ENCODE measurements at places on chromosomes 3 and 15.

DNA sequence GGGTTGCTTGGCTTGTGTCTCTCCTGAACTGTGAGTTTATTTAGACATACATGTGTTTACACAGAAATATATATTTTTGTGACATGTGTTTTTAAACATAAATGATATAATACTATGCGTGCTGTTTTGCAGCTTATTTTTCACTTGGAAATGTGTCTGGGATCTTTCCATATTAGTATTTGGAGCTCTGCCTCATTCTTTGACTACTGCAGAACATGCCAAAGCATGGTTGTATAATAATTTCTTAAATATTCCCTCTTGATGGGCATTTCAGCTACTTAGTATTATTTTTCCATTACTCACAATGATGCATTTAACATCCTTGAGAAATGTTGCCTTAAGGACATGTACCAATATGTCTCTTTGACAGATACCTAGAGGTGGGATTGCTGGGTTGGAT is 19.5 kb downstream of the ANAPC13 start:
- DNase-seq = no peak

DNA sequence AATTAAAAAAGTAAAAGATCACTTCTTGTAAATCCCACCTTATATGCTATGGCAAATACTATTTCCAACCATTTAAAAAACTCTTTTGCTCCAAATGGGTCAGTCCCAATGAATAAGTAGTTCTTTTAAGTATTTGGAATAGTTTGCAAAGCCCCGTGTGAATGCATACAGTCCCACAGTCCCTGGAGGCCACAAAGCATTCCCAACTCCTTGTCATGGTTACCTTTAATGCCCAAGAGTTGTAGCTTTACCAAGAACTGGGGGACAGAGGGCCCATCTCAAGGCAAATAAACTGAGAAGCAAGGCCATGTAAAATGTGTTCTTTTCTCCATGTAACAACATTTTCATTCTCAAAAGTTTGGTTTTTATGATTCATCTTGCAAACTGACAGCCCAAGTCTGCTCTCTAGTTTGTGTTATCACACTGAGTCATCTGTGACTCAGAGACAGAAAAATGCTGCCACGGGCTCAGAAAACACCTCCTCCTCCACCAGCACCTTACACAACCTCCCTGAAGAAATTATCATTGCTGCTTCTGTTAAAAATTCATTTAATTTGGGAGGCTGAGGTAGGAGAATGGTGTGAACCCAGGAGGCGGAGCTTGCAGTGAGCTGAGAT is 336.2 kb downstream of the ERC2 start:
- DNase-seq = peak; percentile 29

- no peak for DNase-seq
Measured at GRCh38 chr3:187855131-187855530, 109.9 kb upstream of the BCL6 start.

DNA sequence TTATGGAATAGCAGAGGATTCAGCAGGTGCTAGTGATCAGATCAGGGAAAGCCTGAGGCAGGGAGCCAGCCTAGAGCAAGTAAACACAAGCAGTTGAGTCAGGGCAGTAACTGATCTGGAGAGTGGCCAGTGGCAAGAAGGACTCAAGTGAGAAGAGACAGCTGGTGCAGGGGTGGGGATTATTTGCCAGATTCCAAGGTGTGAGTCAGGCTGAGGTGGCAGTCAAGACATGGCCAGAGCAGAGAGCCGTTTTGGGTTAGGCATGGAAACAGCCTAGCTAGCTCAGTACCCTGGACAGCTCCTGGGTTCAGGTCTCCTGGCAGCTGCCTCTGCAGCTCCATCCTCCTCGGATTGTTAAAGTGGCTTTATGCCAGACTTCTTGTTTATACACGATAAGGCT is 281.9 kb upstream of the ONECUT1 start:
- peak; percentile 20 for DNase-seq

DNA sequence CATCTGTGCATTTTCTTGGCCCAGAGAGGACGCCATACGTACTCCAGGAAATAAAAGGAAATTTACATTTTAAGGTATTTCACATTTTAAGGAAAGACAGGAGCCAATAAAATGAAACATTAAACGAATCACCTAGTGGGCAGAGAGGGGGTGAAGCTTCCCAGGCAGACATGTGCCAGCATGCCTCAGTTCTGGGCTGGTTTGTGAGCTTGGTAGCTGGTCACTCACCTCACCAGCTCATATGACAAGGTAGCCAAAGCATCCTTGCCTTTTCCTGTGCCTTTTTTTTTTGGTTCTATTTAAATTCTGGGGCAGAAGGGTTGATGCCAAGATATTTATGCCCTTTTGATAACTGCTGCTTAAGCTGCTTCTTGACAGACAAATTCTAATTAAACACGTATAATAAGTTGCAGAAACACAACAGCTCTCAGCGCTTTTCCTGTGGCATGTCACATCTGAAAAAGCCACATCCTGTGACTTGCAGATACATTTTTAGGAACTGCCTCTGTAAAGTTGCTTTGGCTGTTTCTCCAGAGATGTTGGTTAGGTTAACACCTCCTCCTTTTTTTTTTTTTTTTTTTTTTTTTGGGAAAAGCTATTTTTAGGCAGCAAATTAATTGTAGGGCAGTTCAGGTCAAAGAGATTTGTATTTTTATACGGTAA is 218.6 kb downstream of the PDCD6IP start:
- no peak for DNase-seq

- no peak for DNase-seq
Measured at GRCh38 chr3:113295463-113295862, 84.1 kb downstream of the BOC start.

- DNase-seq = no peak
Measured at GRCh38 chr3:9430733-9431132, 33.3 kb downstream of the SETD5 start.

- no peak for DNase-seq
Measured at GRCh38 chr3:68936856-68937255, 4.5 kb upstream of the TAFA4 start.

GRCh38 chr3:88936831-88937230 is 170.6 kb upstream of the EPHA3 start:
- DNase-seq = no peak

DNA sequence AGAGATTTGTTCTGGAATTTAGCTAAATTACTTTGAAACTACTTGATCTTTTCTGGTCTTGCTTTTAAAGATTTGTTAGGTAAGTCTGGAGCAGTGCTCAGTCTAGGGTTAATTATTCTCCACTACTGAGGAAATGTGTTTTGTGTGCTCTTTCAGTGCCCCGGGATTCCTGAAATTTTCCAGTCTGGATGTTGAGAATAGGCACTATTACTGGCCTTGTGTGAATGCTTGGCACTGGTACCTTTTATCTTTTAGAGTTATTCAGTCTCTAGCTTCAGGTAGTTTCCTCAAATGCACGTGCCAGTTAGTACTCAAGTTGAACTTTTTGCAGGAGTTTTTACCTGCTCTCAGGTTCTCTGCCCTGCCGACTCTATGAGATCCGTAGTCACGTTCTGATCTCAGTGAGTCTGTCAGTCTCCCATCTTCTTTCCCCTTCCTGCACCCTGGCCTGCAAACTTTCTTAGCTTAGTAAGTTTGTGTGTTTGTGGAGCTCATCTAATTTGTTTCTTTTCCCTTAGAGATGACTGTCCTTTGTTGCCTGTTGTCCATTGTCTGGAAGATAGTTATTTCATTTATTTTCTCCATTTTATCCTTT is 39.5 kb downstream of the TCF12 start:
- DNase-seq = no peak

DNA sequence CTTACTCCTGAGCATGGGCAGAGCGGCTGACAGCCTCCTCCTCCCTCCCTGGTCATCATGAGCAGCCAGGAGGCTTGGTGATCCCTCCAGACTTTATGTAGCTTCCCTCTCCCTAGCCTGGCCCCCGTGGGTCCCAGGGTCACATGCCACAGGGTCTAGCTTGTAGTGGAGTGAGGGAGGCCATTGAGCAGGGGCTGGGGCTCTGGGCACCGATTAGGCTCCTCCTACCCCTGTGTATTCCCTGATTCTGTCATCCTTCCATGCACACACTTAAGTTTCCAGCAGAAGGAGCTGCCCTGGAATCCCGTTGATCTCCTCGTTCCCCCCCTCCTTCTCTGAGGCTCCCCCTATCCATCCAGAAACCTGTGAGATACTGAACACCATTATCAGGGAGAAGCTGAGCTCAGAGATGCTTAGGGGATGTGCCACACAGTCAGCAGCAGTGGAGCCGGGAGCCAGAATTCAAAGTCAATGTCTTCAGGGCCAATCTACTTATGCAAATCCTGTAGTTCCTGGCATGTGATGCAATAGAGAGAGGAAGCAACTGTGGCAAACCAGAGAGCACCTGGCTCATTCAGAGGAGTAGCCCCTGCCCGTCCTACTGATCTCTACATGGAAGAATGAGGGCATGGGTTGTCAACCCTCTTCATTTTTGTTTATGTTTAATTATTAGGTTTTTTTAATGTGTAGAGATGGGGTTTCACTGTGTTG is 17.2 kb downstream of the CCDC33 start:
- no peak for DNase-seq

DNA sequence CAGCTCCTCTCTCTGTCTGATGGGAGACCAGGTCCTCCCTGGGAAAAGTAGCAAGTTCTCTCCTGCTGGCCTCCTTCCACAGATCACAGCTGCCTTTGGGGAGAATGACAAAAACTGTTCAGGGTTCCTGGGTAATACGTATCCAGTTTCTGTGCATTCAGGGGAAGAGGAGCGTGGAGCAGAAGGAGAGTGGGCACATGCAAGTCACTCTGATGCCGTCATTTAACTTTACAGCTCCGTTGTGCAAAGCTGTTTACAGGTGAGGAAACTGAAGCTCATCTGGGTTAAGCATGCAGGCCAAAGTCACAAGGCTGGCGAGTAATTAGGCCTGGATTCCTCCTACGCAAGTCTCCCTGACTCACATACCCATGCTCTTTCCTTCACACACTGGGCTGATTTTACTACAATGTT is 7.5 kb upstream of the TM4SF1 start:
- no peak for DNase-seq

GRCh38 chr15:39946862-39947261 is 12.9 kb downstream of the EIF2AK4 start:
- DNase-seq = no peak

GRCh38 chr3:17946619-17947018 is 204.2 kb upstream of the TBC1D5 start:
- no peak for DNase-seq

GRCh38 chr15:65101411-65101890 is 13.5 kb downstream of the UBAP1L start:
- DNase-seq = peak; percentile 69

DNA sequence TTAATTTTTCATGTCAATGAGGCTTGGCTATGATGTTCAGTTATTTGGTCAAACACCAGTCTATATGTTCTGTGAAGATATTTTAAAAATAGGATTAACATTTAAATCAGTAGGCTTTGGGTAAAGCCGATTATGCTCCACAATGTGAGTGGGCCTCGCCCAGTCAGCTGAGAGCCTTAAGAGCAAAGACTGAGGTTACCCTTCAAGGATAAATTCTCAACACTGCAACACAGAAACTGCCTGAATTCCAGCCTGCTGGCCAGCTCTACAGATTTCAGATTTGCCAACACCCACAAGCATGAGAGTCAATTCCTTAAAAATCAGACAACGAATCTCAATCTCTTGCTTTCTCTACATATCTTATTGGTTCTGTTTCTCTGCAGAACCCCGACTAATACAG is 188.3 kb downstream of the PLCH1 start:
- no peak for DNase-seq

GRCh38 chr3:52291508-52292181 is 4.0 kb downstream of the GLYCTK start:
- DNase-seq = peak; percentile 57

DNA sequence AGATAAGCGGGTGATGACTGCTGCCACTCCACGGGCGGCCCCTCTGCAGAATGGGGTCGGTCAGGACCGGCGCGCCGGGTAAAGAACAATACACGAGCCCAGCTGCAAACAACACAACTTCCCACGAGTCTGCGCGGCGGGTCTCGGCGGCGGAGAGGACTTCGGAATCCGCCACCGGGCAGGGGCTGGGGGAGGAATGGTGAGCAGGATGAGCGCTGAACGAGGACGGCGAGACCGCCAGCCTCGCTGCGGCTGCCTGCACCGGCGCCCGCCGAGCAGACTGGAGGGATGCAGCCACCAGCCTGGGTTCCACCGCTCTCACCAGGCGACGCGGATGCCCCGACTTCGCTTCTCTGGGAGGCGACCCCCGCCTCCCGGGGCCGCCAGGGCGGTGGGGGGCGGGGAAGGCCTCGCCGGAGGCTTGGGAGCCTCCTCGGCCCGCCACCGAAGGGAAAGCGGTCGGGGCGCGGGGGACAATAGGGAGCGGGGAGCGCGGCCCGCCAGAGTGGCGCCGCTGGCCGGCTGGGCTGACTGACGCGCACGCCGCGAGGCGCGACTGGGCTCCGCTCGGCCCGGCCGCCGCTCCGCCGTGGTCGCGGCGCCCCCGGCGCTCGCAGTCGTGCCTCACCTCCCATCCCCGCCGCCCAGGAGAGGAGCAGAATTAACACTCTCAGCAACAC is 515 bp downstream of the ADAM10 start:
- DNase-seq = peak; percentile 58

DNA sequence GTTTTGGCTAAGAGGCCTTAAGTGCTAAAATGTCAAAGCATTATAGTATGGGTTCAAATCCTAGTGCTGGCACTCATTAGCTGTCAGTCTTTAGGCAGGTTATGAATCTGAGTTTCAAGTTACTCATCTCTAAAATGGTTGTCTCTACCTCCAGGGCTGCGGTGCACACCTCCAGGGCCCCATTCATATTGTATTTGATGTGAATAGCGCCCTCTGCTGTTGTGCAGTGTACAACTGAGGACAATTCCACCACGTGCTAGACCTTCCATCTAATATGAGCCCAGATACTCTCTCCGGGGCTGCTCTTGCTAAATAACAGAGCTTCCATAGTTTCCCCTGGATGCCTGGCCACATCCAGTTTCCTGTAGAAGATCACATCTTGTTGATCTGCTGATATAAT is 54.3 kb downstream of the OXNAD1 start:
- DNase-seq = peak; percentile 91

GRCh38 chr3:141465221-141465620 is 21.6 kb upstream of the RASA2 start:
- no peak for DNase-seq

DNA sequence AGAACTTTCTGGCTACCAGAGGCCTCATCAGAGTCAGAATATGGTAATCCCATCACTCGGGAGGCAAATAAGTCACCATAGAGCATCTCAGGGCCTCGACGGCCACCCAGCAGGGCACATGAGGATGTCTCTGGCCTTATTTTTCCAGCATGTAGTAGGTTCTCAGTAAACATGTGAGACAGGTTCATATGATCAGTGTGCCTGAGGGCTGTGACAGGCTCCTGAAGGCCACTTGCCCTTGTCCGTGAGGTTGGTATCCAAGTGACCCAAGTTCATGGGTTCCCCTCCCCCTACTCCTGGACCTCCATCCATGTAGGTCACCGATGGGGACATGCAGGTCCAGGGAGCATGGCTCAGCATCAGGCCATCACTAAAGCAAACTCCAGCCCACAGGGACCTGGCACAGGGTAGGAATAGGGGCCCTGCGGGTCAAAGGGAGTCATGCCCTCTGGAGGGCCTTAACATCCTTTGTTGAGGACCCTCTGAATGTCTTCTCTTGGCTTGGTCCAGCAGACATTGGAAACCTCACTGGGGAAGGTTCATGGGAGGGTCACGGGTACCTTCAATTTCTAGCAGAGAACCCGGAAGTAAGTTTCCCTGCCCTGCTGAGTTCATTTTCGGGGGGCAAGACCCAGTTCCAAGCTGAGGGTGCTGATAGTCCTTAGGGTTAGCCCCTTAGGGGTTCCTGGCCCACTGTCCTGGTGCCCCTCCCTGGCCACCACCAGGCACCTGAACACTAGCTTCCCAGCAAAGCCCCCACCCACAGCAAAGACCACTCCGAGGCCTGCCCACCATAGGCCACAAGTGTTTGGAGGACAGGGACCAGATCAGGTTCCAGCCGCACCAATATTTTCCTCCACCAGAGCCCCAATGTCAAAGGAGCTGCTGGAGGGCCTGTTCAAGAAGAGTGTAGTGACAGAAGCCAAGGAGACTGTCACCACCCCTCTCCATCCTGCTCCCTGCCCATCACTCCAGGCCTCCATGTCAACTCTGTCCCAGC is 61.1 kb downstream of the ZNF445 start:
- DNase-seq = no peak

Measured in activated CD4-positive, alpha-beta memory T cell treated with anti-CD3 and anti-CD28 coated beads for 36 hours (primary cell).